Stimulated activated CD8-positive, alpha-beta memory T cell treated with anti-CD3 and anti-CD28 coated beads, Interleukin-15, amount 100 ng/mL, for 4 hours (primary cell): ENCODE measurements at places on chromosomes 2 and 18.

- DNase-seq: no peak
Measured at GRCh38 chr2:45244928-45245327, 235.7 kb upstream of the SIX2 start.

DNA sequence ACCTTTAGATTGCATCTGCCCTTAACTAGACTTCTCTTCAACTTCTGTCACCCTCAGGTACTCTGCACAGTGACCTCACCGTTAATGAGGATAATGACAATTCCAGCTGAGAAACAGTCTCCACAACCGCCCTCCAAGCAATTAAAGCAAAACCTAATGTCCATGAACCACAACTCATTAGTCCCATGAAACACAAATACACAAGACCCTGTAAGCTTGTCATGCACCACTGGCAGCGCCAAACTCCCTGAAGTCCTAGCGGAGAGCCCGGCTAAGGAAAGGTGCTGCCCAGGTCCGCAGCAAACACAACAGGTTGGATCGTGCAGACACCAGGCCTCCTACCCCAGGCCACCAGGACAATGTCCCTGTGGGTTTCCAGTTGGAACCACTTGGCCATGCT, 7.4 kb downstream of the SMAD7 start:
- no peak for DNase-seq

- no peak for DNase-seq
Measured at GRCh38 chr2:224133387-224133786, 94.3 kb upstream of the SERPINE2 start.

- no peak for DNase-seq
Measured at GRCh38 chr2:226911932-226912331, 76.1 kb downstream of the RHBDD1 start.

DNA sequence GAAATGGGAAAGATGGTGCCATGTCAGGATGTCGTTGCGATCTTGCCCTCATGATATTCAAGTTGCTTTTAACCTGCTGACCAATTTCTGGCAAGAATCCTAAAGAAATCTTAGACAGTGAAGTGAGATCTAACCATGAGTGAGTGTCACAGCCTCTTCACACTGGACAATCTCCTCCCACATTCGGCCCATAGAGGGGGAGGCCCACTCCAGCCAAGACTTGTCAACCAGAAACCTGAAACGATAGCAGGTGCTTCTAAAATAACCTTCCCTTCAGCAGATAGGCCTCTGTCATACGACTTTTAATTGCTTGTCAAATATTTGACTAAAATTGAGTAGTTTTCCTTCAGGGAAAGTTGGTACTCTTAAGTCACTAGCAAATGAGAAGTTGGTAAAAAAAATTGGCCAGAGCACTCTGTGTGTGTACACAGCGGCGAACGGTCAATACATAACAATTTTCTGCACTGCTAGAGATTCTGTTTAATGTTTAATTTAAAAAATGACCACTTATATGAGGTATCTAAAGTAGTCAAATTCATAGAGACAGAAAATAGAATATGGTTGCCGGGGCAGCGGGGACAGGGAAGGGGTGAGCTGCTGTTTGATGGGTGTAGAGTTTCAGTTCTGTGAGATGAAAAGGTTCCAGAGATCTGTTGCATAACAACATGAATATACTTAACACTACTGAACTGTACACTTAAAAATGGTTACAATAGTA, 110.2 kb downstream of the VAPA start:
- no peak for DNase-seq

DNA sequence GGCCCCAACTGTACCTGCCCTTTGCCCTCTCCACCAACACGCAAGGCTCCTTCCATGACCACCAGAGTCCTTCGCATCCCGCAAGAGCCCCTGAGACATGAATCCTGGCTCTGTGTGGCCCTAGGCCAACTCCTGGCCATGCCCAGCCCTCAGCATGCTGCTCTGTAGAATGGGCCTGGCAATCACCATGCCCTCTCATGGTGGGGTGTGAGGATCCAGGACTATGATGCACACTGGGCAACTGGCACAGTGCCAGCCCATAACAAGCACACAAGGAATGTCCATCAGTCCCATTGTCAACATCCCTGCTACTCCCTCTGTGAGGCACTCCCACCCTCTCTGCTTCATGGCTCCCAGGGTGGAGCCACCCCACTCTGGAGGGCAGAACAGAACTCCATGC, 44.7 kb downstream of the FER1L5 start:
- no peak for DNase-seq

DNA sequence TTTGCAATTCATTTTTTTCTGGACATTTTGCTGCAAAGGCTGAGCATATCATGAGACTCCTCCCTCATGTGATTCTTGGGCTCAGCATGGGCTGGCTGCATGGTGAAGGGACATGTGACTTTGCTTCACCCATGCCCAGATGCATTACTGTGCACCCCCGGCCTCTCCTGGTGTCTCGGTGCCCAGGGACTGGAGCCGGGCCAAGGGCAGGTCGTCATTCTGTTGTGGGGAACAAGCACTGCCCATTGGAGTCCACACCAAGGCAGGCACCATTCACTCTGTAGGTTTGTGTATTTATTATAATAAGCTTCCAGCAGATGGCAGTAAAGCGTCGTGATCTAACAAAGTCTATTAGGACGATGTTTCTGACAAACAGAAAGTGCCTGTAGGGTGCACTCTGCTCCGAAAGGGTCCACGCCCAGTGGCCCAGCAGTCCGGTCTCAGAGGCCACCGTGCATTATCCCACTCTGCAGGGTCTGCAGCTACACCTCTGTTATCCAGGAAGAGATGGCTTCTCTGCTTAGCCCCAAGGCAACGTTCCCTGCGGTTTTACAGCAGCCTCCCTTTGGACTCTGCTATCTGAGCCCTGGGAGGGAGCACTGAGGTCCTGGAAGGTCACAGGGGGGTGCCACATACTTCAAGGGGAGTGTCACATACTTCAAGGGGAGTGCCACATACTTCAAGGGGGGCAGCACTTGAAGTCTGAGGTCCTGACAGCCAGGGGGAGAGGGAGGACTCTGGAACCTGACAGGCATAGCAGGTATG, 219.6 kb downstream of the TSN start:
- no peak for DNase-seq

DNA sequence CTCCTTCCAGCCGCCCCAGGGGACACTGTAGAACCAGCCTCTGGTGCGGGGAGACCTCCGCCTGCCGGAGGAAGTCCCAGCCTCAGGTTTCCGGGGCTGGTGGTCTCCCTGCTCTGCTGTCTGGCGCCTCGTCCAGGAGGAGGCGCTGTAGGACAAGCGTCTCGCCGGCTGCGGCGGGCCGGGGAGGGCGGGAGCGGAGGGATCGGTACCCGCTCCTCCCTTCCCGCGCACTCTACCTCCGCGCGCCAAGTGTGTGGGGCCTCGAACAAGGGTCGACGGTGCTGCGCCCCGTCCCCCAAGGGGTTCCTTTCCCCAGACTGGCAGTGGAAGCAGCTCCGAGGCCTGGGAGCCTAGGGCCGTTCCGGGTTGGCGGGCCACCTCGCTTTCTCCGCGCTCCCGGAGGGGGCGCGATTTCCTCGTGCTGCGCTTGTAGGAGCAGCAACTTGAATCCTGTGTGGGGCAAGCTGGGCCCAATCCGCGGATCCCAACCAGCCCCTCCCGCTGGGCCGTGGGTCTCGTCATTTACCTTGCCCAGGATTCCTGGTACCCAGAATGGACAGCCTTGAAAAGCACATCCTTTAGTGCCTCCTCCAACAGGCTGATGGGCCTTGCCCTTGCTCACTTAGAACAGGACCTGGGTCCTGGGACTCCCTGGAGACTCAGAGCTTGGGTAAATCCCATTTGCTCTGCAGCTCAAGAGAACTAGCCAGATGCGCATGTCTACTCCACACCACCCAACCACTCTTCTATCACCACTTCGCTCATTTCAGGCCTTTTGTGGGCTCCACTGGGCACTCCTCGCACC, 10.6 kb upstream of the HOXD4 start:
- no peak for DNase-seq

- no peak for DNase-seq
Measured at GRCh38 chr18:77006305-77007175, 126.0 kb downstream of the MBP start.
